Stimulated activated CD4-positive, alpha-beta T cell treated with anti-CD3 and anti-CD28 coated beads, TNF-alpha, amount 100 ng/mL, for 1 hour (primary cell): ENCODE measurements at places on chromosomes 3 and 15.

GRCh38 chr3:196740481-196741248 is 1.0 kb downstream of the PAK2 start:
- no peak for DNase-seq

GRCh38 chr3:7543294-7543880 is 682.5 kb downstream of the GRM7 start:
- DNase-seq: no peak

GRCh38 chr15:85690561-85691231 is 104.0 kb downstream of the KLHL25 start:
- no peak for DNase-seq

DNA sequence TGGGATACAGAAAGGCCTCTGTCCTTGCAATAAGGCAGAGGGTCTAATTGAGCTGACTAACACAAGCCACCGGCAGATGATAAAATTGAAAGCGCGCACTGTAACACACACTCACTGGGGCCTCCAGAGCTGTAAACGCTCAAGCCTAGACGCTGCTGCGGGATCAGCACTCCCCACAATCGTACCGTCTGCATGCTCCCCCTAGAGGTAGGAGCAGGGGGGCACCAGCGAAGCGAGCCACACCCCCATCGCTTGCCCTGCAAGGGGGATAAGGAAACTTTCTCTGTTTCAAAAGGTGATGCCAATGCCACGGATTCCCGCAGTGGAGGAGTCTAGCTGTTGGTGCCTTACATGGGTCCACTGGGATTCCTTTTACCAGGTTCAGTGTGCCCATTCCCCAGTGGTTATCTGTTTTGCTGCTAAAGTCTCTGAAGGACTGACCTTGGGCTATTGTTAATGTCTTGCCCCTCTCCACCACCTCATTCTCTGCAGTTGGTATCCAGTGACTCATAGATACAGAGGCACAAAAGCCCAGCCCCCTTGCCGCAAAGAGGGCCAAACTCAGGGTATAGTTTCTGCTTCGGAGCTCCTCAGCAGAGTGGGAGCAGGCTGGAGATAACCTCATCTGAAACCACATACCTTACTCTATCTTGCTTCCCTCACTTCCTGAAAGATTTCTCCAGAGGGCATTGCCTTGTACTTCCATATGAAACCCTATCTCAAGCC is 139.3 kb upstream of the KBTBD8 start:
- no peak for DNase-seq

- no peak for DNase-seq
Measured at GRCh38 chr3:12190832-12191231, 32.1 kb upstream of the TIMP4 start.

DNA sequence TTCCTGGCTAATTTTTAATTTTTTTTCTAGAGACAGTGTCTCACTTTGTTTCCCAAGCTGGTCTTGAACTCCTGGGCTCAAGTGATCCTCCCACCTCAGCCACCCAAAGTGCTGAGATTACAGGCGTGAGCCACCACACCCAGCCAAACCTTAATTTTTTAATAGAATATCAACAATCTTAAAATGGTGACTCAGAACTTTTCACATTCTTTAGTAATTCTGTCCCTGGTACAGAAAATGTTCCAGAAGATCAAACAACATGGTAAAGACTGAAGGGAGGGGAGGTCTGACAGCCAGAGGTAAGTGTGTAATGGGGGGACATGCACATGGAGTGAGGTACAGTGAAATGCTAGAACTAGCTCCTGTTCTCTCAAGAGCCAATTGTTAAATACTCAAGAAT is 38.2 kb downstream of the DNAH12 start:
- DNase-seq: no peak

- DNase-seq: no peak
Measured at GRCh38 chr3:81581966-81582599, 179.4 kb downstream of the GBE1 start.

GRCh38 chr15:68844856-68845550 is 24.3 kb upstream of the ANP32A start:
- no peak for DNase-seq

GRCh38 chr3:99967796-99968195 is 146.5 kb downstream of the FILIP1L start:
- no peak for DNase-seq

GRCh38 chr3:39448506-39449233 is 18.8 kb upstream of the MOBP start:
- DNase-seq: no peak

- no peak for DNase-seq
Measured at GRCh38 chr3:59540241-59540640, 490.4 kb upstream of the CFAP20DC start.

GRCh38 chr3:51945031-51945840 is 3.1 kb downstream of the PARP3 start:
- no peak for DNase-seq

DNA sequence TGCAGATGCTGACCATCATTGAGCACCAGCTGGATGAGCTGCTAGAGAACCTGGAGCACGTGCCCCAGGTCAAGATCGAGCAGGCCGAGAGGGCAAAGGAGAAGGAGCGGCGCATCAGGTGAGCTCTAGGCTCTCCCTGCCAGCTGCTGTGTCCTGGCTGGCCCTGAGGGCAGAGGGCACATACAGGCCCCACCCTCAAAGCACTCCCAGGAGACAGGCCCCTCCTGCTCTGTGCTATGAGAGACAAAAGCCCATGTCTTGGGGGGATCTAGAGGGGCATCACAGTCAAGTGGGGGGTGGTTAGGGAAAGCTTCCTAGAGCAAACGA is 39.5 kb downstream of the CFAP100 start:
- no peak for DNase-seq

DNA sequence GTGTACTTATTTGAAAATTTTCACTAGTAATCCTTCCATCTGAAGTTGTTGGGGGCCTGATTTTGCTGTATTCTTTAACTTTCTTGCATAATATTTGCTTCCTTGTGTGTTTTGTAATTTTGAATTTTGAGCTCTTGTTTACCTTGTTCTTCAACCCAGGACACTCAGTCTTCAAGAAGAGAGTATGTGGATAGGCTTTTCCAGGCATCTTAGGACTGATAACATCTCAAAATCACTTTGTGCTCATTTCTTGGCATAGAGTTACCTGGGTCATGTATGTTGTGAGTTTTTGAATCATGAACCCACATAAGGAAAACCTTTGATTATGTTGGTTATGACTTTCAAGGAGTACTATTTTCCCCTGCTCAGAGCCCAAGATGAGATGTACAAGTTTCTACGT is 13.4 kb downstream of the BTD start:
- no peak for DNase-seq

- no peak for DNase-seq
Measured at GRCh38 chr15:72082176-72082575, 35.8 kb downstream of the MYO9A start.

- no peak for DNase-seq
Measured at GRCh38 chr15:66789029-66790025, 87.3 kb downstream of the SMAD6 start.

GRCh38 chr3:152258448-152259393 is 10.0 kb upstream of the MBNL1 start:
- DNase-seq: no peak

DNA sequence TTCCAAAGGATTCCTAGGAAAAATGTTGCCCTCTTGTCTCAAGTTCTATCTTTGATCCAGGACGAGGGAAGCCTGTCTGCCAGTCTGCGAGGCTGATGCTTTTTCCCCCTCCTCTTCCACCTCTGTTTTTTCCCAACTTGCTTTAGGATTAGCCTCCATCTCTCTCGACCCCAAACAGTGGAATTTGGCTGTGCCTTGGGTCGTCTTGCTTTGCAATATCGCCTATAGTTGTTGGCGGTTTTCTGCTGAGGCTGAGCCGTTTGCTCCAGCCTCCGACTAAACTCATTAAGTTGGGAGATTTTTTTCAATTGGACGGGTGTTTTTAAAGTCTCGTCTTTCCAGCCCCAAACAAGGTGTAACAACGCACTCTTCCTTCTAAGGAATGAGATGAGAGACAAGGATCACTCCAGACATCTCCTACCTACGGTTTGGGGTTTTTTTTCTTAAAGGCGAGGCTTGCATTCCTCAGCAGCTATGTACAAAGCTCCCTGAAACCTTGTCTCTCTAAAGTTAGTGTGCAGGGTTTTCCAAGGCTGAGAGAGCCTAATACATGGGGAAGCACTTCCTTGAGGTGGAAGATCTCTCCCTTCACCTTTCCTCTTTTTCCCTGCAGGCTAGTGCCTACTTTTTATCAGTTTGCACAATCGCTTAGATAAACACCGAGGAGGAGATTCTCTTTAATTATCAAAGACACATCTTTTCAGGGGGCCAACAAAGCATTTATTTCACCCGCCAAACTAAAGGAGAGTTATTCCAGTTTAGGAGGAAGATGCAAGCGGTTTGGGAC is 4.8 kb upstream of the NR2F2 start:
- no peak for DNase-seq

DNA sequence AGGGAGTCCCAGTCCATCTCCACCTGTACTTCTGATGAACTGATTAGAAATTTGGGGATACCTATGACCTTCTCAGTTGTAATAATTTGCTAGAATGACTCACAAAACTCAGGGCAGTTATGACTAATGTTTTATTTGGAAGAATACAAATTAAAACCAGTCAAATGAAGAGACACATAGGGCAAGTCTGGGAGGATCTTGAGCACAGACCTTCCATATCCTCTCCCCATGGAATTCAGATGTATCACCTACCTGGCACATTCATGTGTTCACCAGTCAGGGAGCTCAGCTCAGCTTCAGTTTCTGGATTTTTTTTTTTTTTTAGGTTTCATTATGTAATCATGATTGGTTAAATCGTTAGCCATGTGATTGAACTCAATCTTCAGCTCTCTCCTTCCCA is 247.7 kb downstream of the VGLL3 start:
- no peak for DNase-seq

GRCh38 chr15:60616147-60616546 is 137.2 kb upstream of the ICE2 start:
- no peak for DNase-seq

DNA sequence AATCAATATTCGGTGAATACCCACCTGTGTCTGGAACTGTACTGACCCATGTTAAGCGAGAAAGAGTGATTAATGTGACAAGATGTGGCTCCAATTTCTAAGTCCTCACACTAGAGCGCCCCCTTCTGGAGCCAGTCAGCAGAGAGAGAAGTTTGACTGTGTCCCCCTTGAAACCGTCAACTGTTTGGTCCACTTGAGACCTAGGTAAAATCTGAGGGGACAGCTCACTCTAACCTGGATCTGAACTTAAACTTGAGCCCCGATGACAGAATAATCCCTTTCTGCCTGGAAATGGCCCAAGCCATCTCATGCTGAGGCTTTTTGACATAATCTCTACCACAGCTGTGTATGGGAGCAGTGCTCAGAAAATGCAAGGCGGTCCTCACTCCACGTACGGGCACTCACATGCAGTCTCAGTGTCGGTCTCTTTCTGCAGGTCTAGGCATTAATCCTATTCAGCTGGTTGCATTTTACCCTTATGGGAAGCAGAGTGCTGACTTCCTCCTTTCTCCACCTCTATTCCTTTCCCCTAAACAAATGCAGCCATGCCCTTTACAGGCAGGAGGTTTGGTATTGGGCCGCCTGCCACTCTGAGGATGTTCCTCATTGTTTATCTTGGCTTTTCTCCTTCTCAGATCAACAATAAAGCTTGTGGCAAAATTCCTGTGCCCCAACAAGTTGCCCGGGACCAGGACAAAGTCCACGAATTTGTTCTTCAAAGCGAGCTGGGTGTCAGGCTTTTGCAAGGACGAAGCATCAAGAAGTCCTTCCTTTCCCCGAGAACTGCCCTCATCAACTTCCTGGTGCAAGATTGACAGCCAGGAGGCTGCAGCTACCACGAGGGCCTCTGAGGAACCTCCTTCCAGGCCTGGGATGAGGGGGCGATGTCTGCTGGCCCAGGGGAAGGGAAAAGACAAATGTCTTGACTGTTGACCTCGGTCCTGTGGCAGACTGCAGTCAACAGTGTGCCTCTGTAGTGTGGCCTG is 47.5 kb upstream of the LIMD1 start:
- no peak for DNase-seq

- DNase-seq: no peak
Measured at GRCh38 chr15:70614221-70614620, 149.1 kb downstream of the UACA start.

DNA sequence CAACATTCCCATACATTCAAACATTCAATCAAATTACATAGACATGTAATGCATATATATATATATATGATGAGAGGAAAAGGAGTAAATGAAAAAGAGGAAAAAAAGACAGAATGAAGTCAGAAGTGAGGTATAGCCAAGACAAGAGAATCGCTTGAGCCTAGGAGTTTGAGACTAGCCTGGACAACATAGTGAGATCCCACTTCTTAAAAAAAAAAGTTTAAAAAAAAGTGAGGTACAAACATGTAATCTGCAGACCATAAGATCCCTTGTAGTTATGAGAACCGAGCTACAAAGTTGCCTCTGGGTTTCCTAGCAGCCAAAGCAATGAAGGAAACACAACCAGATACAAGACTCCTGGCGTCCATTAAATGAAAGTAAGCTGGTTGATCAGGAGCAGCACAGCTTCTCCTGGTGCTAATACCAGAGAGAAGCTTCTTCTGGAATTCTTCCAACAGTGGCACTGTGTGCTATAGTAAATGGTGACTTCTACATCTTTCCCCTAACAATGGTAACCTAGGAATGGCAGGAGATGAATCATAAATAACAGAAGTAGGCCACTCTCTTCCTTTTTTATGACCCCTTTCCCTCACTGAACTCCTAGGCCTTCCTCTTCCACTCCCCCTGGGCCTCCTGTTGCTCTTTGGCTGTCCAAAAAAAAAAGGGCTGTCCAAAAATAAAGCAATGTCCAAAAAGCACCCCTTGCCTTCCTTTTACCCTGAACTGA is 3.5 kb downstream of the KCNMB3 start:
- DNase-seq: no peak

DNA sequence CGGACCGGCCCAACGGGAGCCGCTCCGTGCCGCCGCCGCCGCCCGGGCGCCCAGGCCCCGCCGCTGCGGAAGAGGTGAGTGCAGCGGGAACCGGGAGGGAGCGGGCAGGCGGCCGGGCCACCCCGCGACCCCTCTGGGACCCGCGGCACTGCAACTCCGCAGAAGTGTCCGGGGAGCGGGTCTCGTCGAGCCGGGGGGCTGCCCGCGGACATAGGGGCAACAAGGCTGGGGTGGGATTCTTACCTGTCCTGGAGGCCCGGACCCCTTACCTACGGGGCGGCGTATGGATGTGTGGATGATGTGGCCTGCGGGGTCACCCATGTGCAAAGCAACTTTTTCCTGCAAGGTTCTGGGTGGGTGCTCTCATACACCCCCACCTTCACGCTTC is 361 bp downstream of the SEMA3F start:
- no peak for DNase-seq

- DNase-seq: no peak
Measured at GRCh38 chr15:86178845-86179244, 99.2 kb downstream of the AGBL1 start.

GRCh38 chr3:120418866-120419490 is 31.8 kb downstream of the FSTL1 start:
- DNase-seq: no peak

DNA sequence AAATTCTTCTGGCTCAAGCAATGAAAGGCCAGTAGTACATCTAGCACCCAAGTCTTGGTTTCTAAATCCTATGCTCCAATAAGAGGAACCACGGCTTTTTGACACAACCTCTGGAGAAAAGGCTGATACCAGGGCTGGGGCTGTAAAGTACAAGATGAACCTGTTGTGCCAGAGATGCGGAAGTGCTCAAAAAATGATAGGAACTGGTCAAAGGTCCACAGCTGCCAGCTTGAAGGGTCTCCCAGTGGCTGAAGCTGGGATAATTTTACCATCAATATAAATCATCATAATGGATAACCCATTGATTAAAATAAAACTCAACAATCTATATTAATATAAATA is 558 bp upstream of the NCEH1 start:
- DNase-seq: no peak
